ENCODE measurements at places on chromosomes 12 and 14. TPM values are rescaled to one million over a fixed set of nuclear protein-coding genes. Genes with fewer than 3 reads are reported as not detected.

Gene SARNP
- 123 TPM for polyA plus RNA-seq

Gene MTRFR
- 23.2 TPM for polyA plus RNA-seq

Gene CELA1
- not detected for polyA plus RNA-seq

Gene ESRRB
- polyA plus RNA-seq = 6.9 TPM

Gene RTL1
- 0.10 TPM for polyA plus RNA-seq

Gene NOPCHAP1
- polyA plus RNA-seq = 11.7 TPM

Gene SLC8B1
- 13.2 TPM for polyA plus RNA-seq

Gene IL26
- polyA plus RNA-seq = not detected

Gene KRT79
- polyA plus RNA-seq = not detected

Gene SDS
- 0.23 TPM for polyA plus RNA-seq

Gene TRHDE
- 26.8 TPM for polyA plus RNA-seq

Gene LHX5
- polyA plus RNA-seq = not detected

Gene SLCO1A2
- 0.32 TPM for polyA plus RNA-seq

Gene OTX2
- polyA plus RNA-seq = not detected

Gene DLGAP5
- polyA plus RNA-seq = 49.9 TPM

Gene TAMALIN
- polyA plus RNA-seq = 23.4 TPM

Gene CLEC2A
- not detected for polyA plus RNA-seq

Gene CLEC14A
- polyA plus RNA-seq = 11.4 TPM

Gene MYO1A
- 0.50 TPM for polyA plus RNA-seq

Gene HOXC9
- 25.2 TPM for polyA plus RNA-seq

Gene RBMS2
- polyA plus RNA-seq = 36.7 TPM

Gene FOXM1
- polyA plus RNA-seq = 46.4 TPM

Gene PAX9
- 0.33 TPM for polyA plus RNA-seq

Gene SLC25A47
- polyA plus RNA-seq = not detected

Gene SPIC
- polyA plus RNA-seq = not detected

Gene ADCK1
- 11.9 TPM for polyA plus RNA-seq

Gene CAMKK2
- 37.6 TPM for polyA plus RNA-seq

Gene MYF5
- not detected for polyA plus RNA-seq

Gene MOAP1
- 43.4 TPM for polyA plus RNA-seq

Gene C1RL
- polyA plus RNA-seq = 46.0 TPM

Gene SMCO2
- 0.60 TPM for polyA plus RNA-seq

Gene WSCD2
- 9.1 TPM for polyA plus RNA-seq

Gene IKZF4
- polyA plus RNA-seq = 25.6 TPM

All from left kidney (tissue), 8 donors.